ENCODE measurements at places on chromosomes 12 and 14.

DNA sequence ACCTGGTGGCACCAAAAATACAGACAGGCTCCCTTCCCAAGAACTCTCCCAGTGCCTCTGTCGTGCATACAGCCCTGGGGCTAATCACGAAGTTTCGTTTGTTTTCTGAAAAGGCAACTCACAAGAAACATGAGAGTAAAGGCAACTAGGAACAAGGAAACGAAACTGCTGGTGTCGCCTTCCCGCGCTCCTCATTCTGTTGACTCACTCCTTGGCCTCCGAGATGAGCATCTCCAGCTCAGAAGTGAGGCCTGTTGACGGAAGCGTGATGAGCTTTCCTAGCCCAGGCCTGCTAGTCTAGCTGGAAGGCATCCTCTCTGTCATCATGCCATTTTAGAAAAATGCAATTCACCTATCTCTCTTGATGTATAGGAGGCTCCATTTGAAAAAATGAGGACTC, 50.5 kb downstream of the TTC9 start:
- no peak for DNase-seq

DNA sequence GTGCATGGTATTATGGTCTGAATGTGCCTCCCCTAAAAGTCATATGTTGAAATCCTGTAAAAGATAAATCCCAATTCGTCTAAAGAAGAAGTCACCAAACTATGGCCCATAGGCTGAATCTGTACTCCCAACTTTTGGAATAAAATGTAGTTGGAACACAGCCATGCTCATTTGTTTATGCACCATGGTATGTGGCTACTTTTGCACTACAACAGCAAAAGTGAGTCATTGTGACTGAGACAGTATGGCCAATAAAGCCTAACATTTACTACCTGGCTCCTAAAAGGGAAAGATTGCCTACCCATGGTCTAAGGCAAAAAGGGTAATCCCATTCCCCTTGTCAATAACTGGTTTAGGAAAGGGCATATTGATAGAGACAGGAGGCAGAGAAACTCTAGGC, 101.8 kb downstream of the LRIG3 start:
- no peak for DNase-seq

DNA sequence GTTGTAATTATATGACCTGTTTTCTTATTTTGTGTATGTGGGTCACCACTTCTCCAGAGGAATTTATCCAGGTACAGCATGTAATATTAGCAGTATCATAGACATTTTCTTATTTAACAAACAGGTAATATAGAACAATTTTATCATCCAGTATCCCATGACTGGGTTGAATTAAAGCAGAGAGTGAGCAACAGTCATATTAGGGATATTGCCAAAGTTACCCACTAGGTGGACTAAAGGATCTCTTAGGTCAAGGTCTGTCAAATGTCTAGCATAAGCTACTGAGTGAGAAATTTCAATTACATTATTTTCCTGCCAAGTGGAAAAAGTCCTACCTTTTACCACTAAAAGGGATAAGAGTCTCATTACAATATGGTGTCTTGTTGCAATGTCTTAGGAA, 62.1 kb upstream of the TRIM9 start:
- no peak for DNase-seq

DNA sequence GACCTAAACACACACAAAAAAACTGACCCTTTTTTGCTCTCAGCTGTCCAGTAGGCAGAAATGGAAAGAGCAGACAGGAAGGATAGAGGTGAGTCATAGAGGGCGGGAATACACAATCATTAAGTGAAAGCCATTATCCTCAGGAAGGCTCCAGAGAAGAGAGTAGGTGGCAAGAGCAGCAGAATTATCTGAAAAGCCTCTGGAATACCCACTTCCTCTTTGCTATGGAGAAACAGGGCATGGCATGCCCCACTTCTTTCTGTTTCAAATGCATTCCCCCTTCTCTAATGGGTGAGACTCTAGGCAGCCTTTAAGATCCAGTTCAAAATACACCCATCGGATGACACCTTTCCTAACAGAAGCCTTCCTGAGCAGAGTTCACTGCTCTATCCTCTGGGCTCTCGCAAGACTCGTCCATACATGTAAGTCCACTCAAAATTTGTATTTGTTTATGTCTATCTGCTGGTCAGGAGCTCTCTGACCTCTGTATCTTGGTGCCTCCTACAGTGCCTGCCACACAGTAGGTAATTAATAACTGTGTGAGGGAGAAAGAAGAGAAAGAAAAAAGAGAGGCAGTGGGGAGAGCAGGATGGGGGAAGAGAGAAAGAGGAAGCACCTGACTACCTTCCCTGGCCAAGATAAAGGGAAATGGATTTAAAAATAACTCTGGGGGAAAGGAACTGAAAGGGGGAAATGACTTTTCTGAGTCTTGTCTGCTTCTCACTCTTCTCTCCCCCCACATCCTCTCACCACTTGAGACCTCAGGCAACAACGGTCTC, 8.5 kb downstream of the KLHL33 start:
- no peak for DNase-seq

- DNase-seq: no peak
Measured at GRCh38 chr14:30813216-30813615, 61.1 kb upstream of the COCH start.

DNA sequence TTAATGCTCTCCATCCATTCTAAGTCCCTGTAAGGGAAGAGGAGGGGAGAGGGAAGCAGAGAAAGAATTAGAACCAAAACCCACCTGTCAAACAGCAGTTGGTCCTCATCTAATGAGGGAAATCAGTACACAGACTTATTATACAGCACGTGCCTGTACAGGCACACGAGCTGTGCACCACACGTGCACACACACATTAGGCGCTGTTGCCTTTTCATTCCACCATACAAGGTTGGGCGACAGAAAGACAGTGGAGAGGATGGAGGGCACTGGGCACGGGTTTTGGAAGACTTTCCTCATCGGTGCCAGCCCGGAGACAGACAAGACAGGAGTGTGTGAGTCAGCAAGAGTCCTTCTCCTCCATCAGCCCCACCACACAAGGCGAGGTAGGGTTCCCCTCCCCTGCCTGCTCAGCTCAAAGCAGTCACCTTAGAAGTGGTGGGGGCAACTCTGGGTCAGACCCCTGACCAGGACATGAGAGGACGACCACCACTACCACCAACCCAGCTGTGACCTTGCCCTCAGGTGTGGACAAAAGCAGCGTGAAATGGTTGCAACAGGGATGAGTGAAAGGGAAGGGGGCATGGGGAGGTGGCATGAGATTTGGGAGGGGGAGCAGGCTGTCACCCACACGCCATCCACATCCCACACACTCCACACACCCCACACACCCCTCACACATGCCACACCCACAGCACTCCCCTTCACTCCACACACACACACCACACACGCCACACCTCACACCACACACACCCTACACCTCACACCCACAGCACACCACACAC, 80.7 kb downstream of the ACTN1 start:
- no peak for DNase-seq

- no peak for DNase-seq
Measured at GRCh38 chr12:111600205-111600642, 1.1 kb upstream of the ATXN2 start.

DNA sequence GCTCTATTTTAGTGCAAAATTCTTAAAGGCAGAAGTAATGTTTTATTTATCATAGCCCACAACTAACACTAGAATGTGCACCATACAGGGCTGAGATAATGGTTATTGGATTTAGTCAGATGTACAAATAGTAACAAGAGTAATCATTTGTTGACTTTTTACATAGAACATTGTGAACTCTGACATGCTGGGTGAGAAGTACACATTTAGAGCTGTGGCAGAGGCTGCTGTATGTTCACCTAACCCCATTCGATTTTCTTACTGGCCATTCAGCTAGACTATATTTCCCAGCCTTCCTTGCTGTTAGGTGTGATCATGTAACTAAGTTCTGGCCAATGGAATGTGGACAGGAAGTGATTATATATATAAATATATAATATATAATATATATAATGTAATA, 89.1 kb downstream of the DRAM1 start:
- no peak for DNase-seq

DNA sequence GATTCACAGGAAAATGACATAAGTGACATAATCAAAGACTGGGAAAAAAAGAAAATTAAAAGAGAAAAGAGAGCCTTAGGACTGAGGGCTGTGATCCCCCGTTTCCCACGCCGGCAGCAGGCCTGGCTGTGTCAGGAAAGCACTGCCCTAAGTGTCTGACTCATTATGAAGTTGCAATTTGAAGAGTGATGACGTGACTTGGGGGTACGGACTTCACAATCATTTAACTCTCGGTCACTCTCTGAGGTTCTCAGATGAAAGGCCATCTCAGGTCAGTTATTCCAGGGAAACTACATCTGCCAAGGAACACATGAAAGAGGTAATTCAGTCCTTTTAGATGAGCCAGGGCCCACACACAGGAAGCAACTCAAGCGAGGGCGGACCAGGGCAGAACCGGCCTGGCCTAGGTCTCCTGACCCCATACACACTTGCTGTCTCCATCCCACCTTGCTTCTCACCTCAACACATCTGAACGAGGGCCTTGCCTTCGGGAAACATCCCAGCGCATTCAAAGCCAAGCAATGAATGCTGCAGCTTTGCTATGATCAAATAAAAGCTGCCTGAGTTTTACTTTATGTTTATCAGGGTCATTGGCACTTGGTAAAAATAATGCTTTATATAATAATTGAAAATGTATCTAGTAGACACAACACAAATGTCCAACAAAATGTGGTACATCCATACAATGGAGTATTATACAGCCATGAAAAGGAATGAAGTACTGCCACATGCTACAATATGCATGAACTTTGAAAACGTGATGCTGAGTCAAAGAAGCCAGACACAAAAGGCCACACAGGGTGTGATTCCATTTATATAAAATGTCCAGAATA, 2.7 kb downstream of the SSH1 start:
- peak; percentile 59 for DNase-seq

DNA sequence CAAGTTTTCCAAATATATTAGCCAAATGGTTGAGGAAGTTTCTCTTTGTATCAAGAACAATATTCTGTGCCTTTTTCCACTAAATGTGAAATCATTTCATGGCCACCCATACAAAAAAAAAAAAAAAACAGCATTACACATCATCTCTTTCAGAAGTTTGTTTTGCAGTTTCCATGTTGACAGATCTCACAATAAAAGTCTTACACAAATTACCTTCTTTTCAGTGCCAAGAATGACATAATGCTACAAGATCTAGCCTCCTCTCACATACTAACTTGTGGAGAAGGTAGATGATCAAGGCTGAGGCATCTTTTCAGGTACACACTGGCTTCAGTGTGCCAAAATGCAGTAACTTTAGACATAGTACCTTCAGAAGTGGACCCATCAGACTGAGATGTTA, 35.3 kb downstream of the PRKD1 start:
- no peak for DNase-seq

DNA sequence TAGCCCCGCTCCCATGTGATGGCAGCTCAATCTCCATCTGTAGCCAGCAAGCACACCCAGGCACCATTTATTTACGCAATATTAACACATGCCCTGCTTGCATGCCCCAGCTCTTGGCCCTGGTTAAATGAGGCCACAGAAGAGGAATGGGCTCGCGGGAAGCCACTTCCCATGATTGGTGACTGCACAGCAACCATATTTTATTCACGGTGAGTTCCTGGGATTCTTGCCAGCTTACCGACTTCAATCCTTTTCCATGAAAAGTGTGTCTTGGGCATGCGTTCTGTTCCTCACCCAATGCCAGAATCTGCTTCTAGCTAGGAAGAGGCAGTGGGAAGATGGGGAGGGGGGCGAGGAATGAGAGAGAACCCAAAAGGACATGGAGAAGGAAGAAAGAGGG, 54.7 kb downstream of the PITPNM2 start:
- no peak for DNase-seq

- no peak for DNase-seq
Measured at GRCh38 chr12:30358671-30359070, 337.0 kb downstream of the IPO8 start.

DNA sequence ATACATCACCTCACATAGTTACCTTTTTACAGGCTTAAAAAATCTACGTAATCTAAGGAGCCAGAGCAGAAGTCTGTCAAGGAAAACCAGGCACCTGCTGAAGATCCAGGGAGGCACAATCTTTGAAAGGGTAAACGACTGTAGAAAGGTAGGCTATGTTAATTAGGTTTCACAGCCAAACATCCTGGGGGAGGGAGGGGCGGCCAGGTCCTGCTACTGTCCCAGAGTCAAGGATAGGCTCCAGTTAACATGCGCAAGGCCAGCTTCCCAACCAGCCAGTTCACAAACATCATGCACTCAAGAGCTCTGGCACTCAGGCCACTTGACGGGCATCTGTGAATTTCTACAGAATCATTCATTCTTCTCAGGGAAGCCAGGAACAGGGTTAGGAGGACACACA, 22.9 kb downstream of the NIN start:
- no peak for DNase-seq

DNA sequence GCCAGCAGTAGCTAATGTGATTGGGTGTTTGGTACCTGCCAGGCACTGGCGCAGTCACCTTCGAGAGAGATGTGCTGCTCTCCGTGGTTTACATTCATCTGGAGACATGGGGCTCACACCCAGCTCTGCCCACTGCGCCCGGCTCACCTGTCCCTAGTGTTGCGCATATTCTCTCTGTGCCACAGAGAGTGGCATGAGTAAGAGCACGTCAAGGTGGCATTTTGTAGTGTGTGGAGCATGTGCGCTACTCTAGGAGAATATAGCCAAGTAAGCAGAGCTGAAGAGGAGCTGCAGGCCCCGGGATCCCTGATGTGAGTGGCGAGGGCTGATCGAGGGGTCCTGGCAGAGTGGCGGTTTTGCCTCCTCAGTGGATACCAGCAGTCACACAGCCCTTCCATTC, 46.9 kb downstream of the TPCN1 start:
- no peak for DNase-seq

GRCh38 chr12:105085501-105085900, 1.2 kb upstream of the ALDH1L2 start:
- DNase-seq: no peak

GRCh38 chr12:93773122-93773871, 96.1 kb downstream of the CRADD start:
- DNase-seq: no peak

DNA sequence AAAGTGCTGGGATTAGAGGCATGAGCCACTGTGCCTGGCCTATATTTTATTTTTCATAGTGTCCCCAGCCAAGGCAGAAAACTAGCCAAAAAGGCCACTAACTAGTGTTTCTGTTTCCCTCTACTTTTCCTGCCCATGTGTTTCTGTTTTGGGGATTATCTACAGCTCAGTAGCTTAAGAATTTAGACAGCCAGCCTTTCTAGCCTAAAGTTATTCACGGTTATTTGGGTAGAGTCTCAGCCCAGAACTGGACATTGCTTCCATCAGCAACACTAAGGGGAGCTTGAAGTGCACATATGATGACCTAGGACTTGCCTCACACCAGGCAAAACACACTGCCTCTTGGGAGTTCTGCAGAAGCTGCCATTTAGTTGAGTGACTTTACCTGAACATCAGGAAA, 17.9 kb downstream of the PROX2 start:
- DNase-seq: no peak

GRCh38 chr14:49206828-49207227, 379.4 kb downstream of the RPS29 start:
- DNase-seq: no peak

GRCh38 chr12:63220921-63221320, 69.9 kb upstream of the AVPR1A start:
- no peak for DNase-seq
